ENCODE measurements at places on chromosomes 7 and 10.

GRCh38 chr10:32489901-32490300, 44.0 kb downstream of the CCDC7 start:
- DNase-seq: no peak

- DNase-seq: no peak
These were observed 2.0 kb downstream of the LZTS2 start for GRCh38 chr10:101001659-101002035.

DNA sequence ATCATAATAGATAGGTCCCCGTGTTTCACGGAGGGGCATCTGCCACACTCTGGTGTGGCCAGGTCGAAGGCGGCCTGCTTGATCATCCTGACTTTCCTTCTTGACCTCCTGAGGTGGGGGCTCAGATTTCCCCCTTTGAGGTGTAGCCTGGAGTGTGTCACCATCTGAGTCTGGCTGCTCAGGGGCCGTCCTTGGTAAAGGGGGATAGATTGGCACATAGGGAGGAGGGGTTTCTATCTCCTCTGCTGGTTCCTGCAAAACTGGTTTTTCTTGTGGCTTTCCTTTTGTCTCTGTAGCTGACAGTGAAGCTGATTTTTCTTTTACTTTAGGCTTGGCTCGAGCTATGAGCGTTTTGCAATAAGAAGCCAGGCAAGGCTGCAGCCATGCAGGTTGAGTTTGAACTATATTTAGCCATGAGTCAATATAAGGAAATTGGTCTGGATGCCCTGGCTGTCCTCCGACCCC, 7.1 kb upstream of the ZNF117 start:
- DNase-seq: no peak

DNA sequence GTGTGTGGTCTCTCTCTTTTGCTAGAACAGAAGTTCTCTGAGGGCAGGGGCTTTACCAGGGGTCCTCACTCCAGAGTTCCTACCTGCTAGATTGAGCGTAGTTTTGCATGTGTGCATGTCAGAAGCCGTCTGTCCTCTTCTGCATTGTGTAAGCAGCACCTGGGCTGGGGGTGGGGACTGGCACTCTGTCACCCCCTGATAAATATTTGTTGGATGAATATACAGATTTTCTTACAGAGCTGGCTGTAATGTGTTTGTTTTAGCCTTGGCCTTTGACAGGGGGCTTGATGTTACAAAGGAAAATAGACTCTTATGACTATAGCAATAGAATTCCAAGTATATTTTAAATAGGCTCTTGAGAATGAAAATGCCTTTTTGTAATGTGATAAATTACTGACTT, 46.6 kb downstream of the WDR37 start:
- DNase-seq: no peak

GRCh38 chr7:136086712-136087111, 109.6 kb upstream of the MTPN start:
- no peak for DNase-seq

All from GM12891 (cell line).